ENCODE measurements at places on chromosomes 7 and 10.
A peak's percentile ranks its signal among the peaks of the same experiment; 100 is the strongest.

GRCh38 chr7:48113275-48113674 is 24.2 kb downstream of the UPP1 start:
- no peak for DNase-seq

- peak; percentile 48 for DNase-seq
Measured at GRCh38 chr10:118720685-118721538, 33.9 kb downstream of the CACUL1 start.

GRCh38 chr10:60662917-60663614 is 115.2 kb upstream of the CDK1 start:
- DNase-seq, result no peak

DNA sequence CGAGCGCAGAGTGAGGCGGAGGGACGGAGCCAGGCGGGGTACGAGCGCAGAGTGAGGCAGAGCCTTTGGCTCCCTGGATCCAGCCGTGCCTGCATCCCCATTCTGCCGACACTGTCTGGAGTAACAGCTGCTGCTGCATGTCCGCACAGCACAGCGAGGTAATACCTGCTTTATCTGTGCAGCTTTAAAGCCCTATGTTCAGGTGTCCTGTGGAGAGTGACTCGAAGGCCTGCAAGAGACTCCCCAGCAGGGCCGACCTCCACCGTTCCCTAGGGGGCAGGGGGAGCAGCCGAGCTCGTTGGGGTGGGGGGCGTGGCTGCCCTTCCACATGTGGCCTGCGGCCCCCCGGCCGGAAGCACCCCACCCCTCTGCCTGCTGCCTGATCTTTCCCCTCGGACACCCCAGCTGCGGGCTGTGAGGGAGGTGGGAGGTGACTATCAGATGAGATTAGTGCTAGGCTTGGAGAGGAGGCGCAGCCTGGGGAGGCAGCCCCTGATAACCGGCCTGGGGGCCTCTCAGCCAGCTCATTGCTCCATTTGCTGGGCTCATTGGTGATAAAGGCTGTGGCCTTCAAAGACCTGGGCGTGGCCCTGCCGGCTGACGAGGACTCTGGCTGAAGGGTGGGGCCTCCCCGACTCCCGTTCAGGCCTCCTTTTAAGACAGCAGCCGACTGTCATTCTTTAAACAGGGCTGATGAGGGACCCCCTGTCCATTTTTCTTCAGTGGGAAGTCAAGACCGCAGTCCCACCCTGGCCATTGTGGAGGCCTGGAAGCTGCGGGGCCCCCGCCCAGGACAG is 8.0 kb downstream of the VENTX start:
- no peak for DNase-seq

Data from kidney glomerular epithelial cell (primary cell).